ENCODE measurements at places on chromosomes 5 and 9. TPM values are rescaled to one million over a fixed set of nuclear protein-coding genes. Genes with fewer than 3 reads are reported as not detected.

Gene B4GALT7
- 33.9 TPM for total RNA-seq

Gene C9orf50
- 0.12 TPM for total RNA-seq

Gene BRINP1
- 2.3 TPM for total RNA-seq

Gene PCDHGA11
- total RNA-seq: 11.7 TPM

Gene NUDT2
- total RNA-seq: 38.8 TPM

Gene CLIC3
- total RNA-seq: 0.55 TPM

Gene PALM2AKAP2
- 20.4 TPM for total RNA-seq

Gene CDC20B
- total RNA-seq: 0.22 TPM

Gene STK10
- 18.1 TPM for total RNA-seq

Gene APBA1
- total RNA-seq: 9.2 TPM

Gene SLC35D2
- total RNA-seq: 24.8 TPM

Gene C7
- 0.12 TPM for total RNA-seq

Gene UAP1L1
- 28.3 TPM for total RNA-seq

Gene PTPDC1
- 13.2 TPM for total RNA-seq

Gene GMCL2
- not detected for total RNA-seq
